ENCODE measurements at places on chromosomes 12 and 14.
A peak's percentile ranks its signal among the peaks of the same experiment; 100 is the strongest.

- DNase-seq = peak; percentile 35
Observed at GRCh38 chr12:19833775-19834501, 394.6 kb downstream of the AEBP2 start.

DNA sequence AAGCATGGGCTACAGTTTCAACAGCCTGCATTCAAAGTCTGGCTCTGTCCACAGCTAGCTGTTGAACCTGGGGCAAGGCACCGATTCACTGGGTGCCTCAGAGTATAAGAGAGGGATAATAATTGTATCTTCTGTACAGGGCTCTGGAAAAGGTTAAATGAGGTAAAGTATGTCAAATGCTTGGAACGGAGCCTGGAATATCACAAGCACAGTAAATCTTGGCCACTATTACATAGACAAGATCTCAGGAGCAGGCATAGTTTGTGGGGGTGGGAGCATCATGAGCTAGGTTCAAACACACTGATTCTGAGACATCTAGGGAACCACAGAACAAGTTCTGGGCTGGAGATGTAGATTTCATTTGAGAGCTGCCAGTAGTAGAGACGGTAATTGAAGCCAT, 203.7 kb upstream of the NUDT4 start:
- peak; percentile 7 for DNase-seq

GRCh38 chr14:86838363-86838762, 1154.6 kb downstream of the GALC start:
- no peak for DNase-seq

GRCh38 chr14:77303417-77304156, 17.1 kb downstream of the POMT2 start:
- DNase-seq = peak; percentile 91

DNA sequence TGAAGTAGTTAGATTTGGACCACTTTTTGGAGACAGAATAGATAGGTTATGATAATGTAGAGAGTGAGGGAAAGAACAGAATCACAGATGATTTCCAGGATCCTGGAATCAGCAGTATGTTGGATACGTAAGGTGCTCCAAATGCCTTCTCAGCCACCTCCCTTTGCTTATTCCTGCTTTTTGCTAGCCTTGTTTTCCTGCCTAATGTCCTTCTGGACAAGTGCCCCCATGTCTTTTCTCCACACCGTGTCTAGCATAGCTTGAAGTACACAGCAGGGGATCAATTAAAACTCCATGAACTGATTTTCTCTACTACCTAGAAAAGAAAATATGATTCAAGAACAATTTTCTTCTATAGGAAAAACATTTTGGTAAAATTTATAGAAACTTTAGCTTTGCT, 144.0 kb downstream of the SYT1 start:
- DNase-seq = no peak

- DNase-seq = no peak
Observed at GRCh38 chr14:87935886-87936285, 57.1 kb downstream of the GALC start.

GRCh38 chr12:91722072-91722471, 423.6 kb downstream of the BTG1 start:
- DNase-seq = no peak

DNA sequence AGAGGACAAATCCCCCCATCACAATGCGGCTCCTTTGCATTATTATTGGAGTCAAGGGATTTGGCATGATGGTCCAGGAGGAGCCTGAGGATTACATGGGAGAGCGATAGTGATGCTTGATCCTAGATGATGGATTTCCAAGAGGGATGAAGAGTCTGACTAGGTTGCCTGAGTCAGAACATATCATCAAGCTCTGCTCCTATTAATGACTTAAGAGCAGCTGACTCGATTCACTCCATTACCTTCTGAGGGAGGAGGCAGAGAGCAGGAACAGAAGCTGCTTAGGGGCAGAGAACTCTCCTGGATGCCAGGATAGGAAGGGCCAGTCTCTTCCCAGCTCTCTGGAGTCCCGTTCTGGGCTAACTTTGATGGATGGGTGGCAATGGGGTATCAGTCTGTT, 54.0 kb upstream of the CISTR start:
- DNase-seq = no peak

DNA sequence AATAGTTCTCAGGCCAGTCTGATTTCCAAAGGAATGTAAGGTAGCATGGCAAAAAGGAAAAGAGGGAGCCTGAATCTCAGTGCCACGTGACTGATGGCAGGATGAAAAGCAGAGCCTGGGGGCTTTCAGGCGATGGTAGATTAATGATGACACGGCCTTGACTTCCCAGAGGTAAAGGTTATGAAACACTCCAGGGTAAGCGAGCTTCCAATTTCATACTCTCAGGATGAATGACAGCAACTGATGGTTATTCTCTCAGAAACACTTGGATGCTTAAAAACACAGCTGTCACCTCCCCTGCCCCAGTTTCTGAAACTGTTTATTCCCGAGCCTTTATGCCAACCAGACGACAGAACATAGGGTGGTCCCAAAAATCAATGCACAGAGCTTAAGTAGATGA, 28.8 kb downstream of the GDF11 start:
- DNase-seq = no peak

- no peak for DNase-seq
Observed at GRCh38 chr14:88825078-88825458, 617 bp downstream of the TTC8 start.

DNA sequence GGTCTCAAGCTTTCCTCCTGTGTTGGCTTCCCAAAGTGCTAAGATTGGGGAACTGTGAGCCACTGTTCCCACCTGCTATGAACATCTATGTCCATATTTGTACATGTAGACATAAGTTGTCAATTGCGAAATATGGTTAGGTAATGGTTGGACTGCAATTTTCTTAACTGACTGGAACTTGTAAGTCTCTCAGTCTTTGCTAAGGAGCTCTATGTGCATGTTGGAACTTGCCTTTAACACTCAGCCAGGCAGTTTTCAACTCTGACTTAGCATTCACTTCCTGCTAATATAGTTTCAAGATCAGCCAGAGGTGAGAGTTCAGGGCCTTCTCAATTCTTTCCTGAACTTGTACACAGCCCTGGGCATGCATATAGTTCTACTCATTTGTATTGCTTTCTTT, 44.5 kb upstream of the EEA1 start:
- no peak for DNase-seq

DNA sequence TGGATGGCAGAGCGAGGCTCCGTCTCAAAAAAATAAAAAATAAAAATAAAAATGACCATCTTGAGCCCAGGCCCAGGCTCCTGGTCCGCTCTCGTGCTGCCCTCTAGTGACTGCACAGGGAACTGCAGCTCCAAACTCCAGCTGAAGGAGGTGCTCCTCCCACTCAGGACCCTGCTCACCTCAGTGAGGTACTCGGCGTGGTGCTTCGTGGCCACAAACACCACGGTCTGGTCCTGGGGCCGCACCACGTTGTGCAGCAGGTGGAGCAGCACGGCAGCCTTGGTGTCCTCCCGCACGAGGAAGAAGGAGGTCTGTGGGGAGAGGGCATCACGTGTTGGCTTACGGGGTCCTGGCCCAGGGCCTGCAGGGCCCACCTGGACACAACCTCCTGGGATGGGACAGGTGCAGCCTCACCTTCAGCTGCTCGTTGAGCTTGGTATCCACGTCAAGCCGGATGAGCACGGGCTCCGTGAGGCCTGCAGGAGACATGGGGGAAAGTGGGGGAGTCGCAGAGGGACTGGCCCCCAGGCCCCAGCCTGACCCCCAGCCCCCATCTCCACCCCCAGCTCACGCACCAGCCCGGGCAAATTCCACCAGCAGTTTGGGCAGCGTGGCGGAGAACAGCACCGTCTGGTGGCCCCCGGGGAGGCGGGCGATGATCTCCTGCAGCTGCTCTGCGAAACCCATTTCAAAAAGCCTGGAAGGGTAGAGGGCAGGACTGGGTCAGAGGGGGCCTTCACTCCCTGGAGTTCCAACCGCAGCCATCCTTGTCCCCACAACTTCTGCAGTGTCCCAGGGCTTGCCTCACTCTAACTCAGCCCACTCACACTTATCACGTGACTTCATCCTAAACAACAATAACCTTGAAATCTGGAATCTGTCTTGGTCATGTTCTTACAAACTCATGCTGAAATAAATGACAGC, 10.6 kb downstream of the DDX54 start:
- peak; percentile 82 for DNase-seq

GRCh38 chr14:74425525-74426201, 347 bp downstream of the SYNDIG1L start:
- DNase-seq = peak; percentile 90

GRCh38 chr12:1810201-1810930, 10.0 kb upstream of the LRTM2 start:
- DNase-seq = peak; percentile 84

- DNase-seq = no peak
Observed at GRCh38 chr12:112362310-112362709, 19.9 kb downstream of the HECTD4 start.

DNA sequence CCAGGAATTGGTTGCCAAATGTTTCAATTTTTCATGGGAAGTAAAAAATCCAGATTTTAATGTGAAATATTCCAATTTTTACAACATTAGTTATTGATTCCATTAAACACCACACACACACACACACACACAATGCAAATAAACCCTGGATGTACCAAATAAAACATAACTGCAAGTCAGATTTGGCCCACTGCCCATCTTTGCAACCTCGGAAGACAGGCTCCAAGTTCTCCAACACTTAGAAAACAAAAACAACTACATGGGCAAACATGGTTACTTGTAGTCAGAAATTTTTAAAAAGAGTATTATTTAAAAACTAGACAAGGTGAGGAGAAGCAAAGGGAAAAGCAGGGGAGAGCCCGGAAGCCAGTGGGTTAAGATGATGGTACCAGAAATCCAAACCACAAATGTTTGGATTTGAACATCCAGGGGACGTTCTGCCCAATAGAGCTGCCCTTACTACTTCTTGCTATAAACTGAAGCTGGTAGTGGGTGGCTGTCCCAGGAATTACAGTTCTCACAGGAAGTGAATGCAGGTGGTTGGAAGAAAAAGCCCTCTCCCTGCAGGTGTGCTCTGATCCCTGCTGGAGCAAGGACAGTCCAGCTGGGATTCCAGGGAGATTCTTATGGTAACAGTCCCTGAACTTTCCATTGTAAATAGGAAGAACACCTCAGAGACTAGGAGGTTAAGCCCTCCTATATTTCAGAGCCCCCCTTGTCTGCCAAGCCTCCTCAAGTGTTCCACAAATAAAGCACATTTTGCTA, 111.7 kb downstream of the SLC25A21 start:
- no peak for DNase-seq

DNA sequence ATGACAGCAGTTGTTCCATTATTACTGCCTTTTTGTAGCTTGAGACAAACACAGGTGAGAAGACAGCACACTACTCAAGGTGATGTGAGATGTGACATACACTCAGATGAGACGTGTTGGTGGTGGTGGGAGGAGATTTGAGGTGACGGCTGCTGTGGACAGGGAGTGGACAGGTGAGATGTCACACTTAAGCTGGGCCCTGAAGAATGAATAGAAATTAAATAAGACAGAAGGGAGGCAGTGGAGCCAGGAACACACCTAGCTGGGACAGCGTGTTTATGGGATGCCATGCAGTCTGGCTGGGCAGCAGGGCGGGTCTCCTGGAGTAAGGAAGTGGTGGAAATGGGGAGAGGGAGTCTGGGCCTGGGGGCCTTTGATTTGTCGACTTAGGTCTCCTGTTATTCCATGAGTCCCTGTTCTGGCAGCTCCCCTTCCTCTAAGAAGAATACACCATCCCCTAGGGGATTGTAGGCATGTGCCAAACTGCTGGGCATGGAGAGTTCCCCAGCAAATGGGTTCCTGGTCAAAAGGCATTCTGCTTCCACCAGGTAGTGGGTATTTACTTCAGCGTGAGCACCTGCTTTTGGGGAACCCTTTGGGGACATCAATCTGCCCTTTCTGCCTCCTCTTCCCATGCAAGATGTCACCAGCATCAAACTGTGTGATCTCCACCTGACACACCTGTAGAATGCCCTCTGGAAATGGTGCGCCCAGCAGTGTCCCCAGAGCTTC, 71.2 kb upstream of the ESRRB start:
- no peak for DNase-seq

- no peak for DNase-seq
Observed at GRCh38 chr12:11651381-11651780, 1.9 kb downstream of the ETV6 start.

- DNase-seq = no peak
Observed at GRCh38 chr12:25115677-25116076, 79.3 kb downstream of the DNAI7 start.

DNA sequence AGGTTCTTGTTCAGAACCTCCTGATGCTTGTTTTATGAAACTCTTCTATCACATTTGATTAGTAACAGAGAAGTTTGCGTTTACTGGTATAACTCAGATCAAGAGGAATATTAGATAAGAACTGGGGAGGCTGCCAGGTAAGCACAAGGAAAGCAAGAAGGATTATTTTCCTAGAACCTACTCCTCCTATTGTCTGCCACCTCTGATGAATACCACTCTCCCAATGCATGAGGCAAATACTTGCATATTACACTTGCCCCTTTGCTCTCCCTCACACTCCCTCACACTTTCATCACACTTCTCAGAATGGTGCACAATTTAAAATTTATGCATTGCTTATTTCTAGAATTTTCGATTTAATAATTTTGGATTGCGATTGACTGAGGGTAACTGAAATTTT, 43.6 kb downstream of the LIN7A start:
- no peak for DNase-seq

GRCh38 chr12:99767809-99768208, 120.3 kb downstream of the GARIN6 start:
- peak; percentile 2 for DNase-seq

- DNase-seq = peak; percentile 84
Observed at GRCh38 chr12:115155665-115156645, 472.0 kb upstream of the TBX3 start.

GRCh38 chr12:89529738-89530137, 3.9 kb upstream of the POC1B start:
- peak; percentile 32 for DNase-seq

- no peak for DNase-seq
Observed at GRCh38 chr12:93191956-93192355, 185.8 kb upstream of the NUDT4 start.

GRCh38 chr14:75793806-75794205, 132.8 kb downstream of the TTLL5 start:
- no peak for DNase-seq

DNA sequence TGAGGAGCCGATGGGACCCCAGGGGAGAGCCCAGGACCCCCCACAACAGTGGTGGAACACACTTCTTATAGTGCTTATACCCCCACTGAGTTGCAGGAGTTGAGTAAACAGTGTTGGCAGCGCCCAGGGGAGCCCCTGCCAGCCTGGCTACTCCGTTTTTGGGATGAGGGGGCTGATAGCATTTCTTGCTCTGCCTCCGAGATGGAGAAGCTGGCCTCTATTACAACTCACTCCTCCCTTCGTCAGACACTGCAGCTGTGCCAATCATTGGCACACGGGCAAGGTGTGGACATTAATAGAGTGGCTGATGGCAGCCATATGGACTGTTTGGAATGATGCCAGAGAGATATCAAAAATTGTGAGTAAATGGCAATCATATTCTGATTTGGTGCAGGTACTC, 94.9 kb upstream of the TMPO start:
- DNase-seq = no peak
